ENCODE measurements at places on chromosomes 5 and 9.

- no peak for DNase-seq
Measured at GRCh38 chr5:180844432-180844831, 16.6 kb downstream of the ZFP62 start.

- DNase-seq, result no peak
Measured at GRCh38 chr5:370959-371810, 49.7 kb downstream of the AHRR start.

GRCh38 chr5:136528481-136529030 lies 163.2 kb upstream of the TRPC7 start:
- DNase-seq, result no peak

DNA sequence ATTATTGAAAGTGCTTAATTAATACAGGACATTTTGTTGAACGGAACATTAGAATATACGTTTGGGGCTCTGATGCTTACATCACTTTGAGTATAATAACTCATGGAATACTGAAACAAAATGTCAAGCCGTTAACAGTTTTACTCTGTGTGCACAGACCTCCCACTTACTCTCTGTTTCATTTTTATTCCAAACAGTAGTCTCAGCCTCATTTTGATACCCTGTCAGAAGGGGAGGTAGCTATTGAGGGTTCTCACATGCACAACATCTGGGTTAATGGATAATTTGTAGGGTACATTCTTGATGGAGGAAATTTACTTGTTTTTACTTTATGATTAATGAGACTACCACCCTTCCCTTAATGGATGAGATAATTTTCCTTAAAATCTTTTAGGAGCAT lies 59.0 kb downstream of the SCAMP1 start:
- no peak for DNase-seq

GRCh38 chr9:74942801-74943200 lies 9.9 kb downstream of the C9orf40 start:
- DNase-seq, result no peak

DNA sequence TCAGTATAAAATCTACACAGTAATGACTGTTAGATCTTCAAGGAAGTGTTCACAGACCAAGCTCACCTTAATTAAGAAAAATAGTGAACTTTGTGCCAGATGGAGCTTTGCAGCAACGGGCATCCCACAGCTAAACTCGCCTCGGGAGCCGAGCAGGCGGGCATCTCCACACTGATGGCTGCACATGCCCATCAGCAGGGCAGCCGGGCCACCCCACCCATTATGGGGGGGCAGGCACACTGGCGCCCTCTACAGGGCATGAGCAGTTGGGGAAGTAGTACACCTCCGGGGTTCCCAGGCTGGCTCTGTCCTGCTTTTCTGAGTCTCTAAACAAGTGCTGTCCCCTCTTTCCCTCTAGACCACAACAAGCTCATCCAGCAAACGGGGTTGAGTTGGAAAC lies 21.6 kb downstream of the ANKS6 start:
- DNase-seq, result no peak

DNA sequence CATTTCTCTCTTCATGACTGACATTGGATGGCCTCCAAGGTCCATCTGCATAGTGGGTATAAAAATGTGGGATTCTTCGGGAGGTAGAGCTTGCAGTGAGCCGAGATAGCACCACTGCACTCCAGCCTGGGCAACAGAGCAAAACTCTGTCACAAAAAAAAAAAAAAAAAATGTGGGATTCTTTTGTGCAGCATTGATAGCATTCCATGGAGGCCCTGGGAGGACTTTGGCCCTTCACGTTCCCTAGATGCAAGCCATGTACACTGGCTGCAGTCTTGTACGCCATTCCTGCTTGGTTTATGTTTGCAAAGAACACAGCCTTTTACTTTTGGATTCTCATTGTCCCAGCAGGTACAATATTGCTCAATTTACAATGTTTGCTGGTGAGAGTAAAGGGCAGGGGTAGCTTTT lies 157.8 kb downstream of the SLCO4C1 start:
- DNase-seq, result no peak

GRCh38 chr9:107588393-107588792 lies 98.8 kb upstream of the KLF4 start:
- DNase-seq, result no peak

- no peak for DNase-seq
Measured at GRCh38 chr9:35713578-35713977, 18.4 kb downstream of the TLN1 start.

DNA sequence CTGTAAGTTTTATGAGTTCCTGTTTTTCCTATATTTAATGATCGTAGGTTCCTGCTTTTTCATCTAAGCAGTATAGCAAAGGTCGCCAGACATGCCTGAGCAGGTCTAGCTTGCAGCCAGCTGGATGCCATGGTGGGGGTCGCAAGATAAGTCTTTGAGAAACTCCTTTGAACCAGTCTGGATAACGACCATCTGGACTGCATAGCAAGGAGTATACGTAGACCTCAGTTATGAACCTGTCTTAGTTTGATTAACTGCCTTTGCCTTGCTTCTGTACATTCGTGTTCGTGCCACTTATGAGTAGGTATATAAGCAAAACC lies 8.4 kb upstream of the SPATA31E1 start:
- DNase-seq, result no peak

DNA sequence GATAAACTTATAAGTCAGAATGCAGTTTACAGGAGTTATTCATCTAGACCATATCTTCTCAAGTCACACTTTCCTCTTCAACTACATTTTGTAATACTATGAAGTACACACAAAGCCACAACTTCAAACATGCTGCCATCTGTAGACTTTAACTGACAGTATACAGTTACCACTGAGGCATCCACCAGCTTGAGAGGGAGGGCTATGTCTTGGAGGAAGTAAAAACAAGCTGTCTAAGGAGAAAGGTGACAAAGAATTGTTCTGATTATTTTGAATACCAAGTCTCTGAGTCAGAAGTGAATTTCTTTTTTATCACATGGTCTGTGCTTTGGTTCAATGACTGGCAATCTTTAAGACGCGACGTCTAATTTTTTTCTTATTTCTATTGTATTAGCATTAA lies 97.6 kb upstream of the CDH10 start:
- no peak for DNase-seq

DNA sequence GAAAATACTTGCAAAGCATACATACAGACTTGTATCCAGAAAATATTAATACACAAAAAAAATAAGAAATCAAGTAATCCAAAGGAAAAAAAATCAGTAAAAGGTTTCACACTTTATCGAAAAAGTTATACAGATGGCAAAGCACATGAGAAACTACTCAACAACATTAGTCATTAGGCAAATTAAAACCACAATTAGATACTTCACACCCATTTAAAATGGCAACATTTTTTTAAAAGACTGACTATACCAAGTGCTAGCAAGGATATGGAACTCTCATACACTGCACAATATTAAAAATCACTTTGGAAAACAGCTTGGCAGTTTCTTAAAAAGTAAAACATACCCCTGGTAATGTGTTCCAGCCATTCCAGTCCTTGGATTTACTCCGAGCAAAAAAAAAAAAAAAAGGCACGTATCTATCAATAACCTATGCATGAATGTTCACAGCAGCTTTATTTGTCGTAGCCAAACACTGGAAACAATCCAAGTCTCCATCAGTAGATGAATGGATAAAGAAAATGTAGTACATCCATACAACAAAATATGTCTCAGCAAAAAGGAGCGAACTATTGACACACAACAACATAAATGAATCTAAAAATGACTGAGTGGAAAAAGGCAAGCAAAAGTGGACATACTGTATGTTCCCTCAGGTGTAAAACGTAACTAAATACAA lies 66.0 kb downstream of the GNAQ start:
- no peak for DNase-seq

GRCh38 chr9:113302792-113303418 lies at the start of gene RNF183:
Gene RNF183 (minus strand): TSS chr9:113303376. CDS start chr9:113298184, 5,192 bp downstream.
- DNase-seq, result peak; percentile 33

- no peak for DNase-seq
Measured at GRCh38 chr5:34618371-34619065, 37.6 kb upstream of the RAI14 start.

DNA sequence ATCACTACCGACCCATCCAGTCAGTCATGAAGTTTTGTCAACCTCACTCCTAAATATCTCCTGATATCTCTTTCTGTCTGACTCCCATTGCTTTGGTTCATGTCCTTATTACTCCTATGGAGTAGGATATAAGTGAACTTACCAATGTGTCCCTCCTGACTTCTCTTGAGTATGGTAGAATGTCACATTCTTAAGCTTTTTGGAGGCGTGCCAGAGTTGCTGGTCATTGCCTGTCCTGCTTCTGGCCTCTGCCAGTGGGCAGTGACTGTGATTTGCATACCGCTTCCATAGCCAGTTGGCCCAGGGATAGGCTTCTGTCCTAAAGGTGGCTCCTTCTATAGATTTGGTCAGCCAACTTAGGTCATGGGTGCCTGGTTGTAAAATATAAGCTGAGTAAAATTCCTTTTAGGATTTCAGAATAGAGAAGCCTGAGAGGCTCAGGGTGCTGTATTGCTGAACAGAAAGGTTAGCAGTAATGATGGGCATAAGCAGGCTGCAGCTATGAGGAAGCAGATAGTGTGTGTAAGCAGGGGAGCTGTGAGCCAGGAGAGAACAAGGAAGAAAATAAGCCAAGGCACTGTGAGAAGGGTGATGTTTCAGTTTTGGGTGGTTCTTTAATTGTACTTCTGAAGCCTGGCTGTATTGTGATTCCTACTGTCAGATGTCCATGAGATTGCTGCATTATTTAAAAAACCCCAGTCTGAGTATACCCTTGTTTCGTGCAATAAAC lies 16.1 kb upstream of the MARCHF3 start:
- DNase-seq, result no peak

- DNase-seq, result no peak
Measured at GRCh38 chr5:148931453-148932057, 105.1 kb downstream of the ADRB2 start.

GRCh38 chr9:130995086-130996011 lies 13.6 kb upstream of the LAMC3 start:
- no peak for DNase-seq

GRCh38 chr9:119458068-119458467 lies 88.8 kb upstream of the BRINP1 start:
- DNase-seq, result no peak

- no peak for DNase-seq
Measured at GRCh38 chr9:72856972-72857623, 95.8 kb downstream of the ALDH1A1 start.

DNA sequence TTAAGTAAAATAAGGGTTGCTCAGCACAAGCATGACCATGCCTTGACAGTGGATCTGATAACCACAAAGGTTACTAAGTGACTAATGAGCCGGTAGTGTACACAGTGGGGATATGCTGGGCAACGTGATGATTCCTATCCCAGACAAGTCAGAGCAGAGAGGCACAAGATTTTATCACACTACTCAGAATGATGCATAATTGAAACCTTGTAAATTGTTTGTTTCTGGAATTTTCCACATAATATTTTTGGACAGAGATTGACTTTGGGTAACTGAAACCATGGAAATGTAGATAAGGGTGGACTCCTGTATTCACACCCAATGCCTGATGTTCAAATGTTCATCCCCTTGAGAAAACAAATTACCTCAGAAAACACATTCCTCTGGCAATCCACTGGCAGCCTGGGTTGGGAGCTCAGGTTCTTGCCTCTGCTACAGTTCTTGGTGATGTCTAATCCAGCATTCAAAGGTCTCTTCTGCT lies 16.2 kb upstream of the ERAP1 start:
- no peak for DNase-seq

DNA sequence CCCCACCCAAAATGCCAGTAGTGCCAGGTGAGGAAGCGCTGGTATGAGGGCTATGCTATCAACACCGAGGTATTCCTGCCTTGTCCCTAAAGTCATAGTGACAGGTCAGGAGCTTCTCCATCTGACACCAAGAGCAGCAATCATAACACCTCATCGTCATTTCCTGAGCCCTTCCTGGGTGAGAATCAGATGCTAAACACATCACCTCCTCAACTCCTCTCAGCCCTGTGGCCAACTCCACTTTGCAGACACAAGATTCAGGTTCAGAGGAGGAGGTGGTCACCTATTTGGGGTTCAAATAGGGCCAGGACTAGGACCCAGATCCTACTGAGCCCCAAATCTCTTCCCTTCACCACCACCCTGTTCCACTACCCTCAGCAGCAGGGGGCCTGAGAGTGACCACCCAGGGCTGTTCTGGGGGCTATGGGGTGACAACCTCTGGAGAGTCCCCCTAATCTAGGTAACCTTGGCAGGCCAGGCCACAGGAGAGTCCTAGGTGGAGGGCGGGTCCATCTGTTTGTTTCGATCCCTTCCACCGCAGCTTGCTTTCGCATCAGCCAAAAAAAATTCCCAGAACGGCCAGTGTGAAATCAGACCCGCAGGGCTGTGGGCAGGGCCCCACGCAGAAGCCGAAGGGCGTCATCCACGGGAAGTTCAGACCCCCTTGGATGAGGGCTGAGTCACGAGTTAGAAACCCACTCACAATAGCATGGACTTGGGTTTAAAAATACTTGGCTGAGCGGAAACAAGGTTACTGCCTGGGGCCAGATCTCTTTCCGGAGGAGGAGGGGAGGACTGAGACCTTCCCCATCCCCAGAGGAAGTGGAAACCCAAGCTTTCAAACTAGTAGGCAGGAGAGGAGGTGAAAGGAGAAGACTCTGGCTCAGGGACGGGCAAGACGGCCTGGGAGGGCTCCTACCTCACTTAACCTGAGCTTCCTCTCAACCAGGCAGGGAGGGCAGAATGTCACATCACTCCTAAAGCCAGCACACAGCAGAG lies 8.7 kb downstream of the STK10 start:
- DNase-seq, result peak; percentile 43

- DNase-seq, result no peak
Measured at GRCh38 chr5:1034421-1034905, 25.9 kb downstream of the NKD2 start.

GRCh38 chr5:169001394-169001793 lies 299.5 kb downstream of the SLIT3 start:
- DNase-seq, result no peak

GRCh38 chr9:14909961-14910805 lies at the start of gene FREM1:
Gene FREM1 (minus strand): TSS chr9:14910428. CDS start chr9:14868977, 41,451 bp downstream.
- DNase-seq, result peak; percentile 80

- no peak for DNase-seq
Measured at GRCh38 chr9:107210775-107211174, 72.3 kb upstream of the RAD23B start.

- no peak for DNase-seq
Measured at GRCh38 chr5:34804913-34805312, 34.1 kb upstream of the TTC23L start.

DNA sequence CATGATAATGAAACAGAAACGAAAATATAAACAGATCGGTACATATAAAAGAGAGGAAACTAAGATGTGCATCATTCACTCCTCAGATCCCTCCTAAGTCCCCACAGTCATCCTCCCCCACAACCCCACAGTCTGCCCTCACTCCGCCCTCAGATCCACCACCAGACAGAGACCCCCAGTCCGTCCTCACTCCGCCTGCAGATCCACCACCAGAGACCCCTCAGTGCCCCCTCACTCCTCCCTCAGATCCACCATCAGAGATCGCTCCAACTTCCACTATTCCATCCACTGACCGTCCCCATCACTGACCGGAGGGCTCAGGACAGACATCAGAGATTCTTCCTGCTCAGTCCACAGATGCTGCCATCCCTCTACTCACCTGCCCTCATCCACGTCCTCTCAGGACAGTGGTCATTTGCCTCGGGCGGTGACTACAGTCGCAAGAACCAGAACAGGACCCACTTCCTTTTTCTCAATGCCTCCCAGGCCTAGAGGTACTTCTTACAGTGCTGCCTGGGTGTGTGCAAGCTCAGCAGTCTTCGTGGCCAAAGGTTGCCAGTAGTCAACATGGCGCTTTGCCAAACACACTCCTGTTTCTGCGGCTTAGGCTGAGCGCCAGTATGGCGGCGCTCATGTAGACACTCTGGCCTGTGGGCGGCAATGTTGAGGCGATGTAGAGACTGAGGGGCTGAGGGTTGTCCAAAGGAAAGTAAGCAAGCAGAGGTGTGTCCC lies 8.3 kb upstream of the SPATA31C1 start:
- no peak for DNase-seq

- DNase-seq, result no peak
Measured at GRCh38 chr5:132064140-132064539, 3.7 kb downstream of the IL3 start.
